Colonic mucosa (tissue), 4 donors: ENCODE measurements at places on chromosomes 7 and 10. TPM values are rescaled to one million over a fixed set of nuclear protein-coding genes. Genes with fewer than 3 reads are reported as not detected.

Gene SEC31B
- 6.3 TPM for total RNA-seq

Gene AKR1C8
- total RNA-seq, result not detected

Gene SEMA3D
- total RNA-seq, result 0.86 TPM

Gene ATRNL1
- 0.37 TPM for total RNA-seq

Gene BAG3
- 48.9 TPM for total RNA-seq

Gene LIPM
- total RNA-seq, result not detected

Gene ADARB2
- not detected for total RNA-seq

Gene GRM8
- 2.2 TPM for total RNA-seq

Gene IQCE
- 23.2 TPM for total RNA-seq

Gene OR2A12
- total RNA-seq, result not detected
